ENCODE measurements at places on chromosomes 6 and 20.

- no peak for DNase-seq
These were observed 243.3 kb upstream of the GRIK2 start for GRCh38 chr6:101150226-101150625.

GRCh38 chr6:16404456-16404855, 166.1 kb downstream of the GMPR start:
- DNase-seq: no peak

- peak; percentile 39 for DNase-seq
These were observed 56.4 kb upstream of the DUSP22 start for GRCh38 chr6:235763-236360.

- no peak for DNase-seq
These were observed 333.2 kb downstream of the ADGRB3 start for GRCh38 chr6:68968301-68968649.

DNA sequence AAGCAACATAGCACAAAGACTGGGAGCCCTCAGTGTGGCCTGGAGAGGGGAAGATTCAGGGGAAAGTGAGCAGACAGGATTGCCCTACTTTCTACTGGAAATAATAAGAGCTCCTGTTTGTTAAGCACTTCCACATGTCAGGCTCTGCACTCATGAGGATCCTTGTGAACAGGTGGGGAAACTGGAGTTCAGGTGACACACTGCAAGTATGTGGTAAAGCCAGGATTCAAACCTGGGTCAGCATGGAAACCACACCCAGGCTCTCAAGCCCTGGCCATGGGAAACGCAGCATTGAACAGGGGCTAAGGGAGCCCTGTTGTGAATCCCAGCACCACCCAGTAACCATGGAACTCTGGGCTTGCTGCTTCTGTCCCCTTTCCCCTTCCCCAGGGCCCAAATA, 42.8 kb upstream of the ID1 start:
- DNase-seq: no peak

- no peak for DNase-seq
These were observed 19.8 kb upstream of the ZNF184 start for GRCh38 chr6:27492631-27493190.

DNA sequence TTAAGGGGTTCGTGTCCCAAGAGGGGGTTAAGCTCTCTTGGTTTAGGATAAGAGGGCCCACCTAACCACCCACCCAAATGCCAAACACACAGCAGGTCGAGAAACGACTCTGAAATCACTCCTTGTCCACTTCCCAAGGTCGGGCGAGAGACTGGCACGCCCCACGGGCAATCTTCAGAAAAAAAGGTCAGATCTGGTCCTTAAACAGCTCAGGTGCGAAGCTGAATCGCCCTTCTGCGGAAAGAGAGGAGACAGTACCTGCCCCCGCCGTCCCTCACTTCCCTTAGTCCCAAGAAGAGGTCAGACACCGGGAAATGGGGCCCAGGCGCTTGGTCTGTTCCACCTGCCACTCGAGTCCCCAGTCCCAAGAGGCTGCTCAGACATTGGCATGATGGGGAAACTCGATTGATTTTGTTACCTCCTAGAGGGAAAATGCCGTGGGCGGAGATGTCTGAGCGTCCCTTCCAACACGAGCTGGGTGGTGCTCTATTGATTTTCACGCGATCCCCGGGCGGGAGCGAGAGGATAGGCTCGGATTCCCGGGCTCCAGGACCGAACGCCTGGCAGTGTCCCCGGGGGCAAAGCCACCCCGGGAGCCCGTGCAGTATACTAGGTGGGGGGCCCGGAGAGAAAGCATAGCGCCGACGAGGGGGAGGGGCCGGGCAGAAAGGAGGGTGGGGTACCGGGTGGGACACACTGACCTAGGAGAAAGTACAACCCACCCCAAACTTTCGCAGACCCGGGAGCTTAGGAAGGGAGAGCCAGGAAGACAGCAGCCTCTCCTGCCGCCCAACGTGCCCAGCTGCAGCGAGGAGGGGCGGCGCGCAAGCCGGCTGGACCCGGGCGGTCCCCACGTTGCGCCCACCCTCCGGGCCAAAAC, 1.1 kb upstream of the SAMD5 start:
- DNase-seq: no peak

- DNase-seq: no peak
These were observed 48.6 kb downstream of the FKBP5 start for GRCh38 chr6:35640017-35640664.

GRCh38 chr6:7006515-7007191, 101.1 kb upstream of the RREB1 start:
- DNase-seq: peak; percentile 24

DNA sequence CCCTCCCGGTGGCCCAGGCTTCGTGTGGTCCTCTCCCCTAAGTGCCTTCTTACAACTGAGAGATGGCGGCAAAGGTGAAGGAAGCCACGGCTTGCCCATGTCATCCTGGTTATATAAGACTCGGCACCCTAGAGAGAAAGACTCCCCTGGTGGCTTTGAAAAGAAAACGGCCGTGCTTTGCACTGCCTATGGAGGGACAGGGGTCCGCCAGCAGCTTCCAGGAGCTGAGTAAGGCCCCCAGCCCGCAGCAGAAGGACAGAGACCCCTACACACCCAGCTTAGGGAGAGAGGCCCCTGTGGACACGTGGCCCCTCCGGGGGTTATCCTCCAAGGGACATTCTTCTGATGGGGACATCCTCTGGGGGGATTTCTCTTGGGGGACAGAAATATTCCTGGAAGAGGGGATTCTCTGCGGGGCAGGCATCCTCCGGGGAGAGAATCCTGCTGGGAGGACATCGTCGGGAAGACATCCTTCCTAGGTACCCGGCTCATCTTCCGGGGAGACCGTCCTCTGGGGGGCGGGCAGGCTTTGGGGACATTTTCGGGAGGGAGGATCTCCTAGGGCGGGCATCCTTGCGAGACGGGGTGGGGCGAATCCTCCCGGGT, 511 bp upstream of the OGFR start:
- DNase-seq: no peak

- peak; percentile 86 for DNase-seq
These were observed 17.8 kb downstream of the MAP3K5 start for GRCh38 chr6:136774228-136775041.

GRCh38 chr6:116866281-116866871, 10.7 kb upstream of the RFX6 start:
- no peak for DNase-seq

DNA sequence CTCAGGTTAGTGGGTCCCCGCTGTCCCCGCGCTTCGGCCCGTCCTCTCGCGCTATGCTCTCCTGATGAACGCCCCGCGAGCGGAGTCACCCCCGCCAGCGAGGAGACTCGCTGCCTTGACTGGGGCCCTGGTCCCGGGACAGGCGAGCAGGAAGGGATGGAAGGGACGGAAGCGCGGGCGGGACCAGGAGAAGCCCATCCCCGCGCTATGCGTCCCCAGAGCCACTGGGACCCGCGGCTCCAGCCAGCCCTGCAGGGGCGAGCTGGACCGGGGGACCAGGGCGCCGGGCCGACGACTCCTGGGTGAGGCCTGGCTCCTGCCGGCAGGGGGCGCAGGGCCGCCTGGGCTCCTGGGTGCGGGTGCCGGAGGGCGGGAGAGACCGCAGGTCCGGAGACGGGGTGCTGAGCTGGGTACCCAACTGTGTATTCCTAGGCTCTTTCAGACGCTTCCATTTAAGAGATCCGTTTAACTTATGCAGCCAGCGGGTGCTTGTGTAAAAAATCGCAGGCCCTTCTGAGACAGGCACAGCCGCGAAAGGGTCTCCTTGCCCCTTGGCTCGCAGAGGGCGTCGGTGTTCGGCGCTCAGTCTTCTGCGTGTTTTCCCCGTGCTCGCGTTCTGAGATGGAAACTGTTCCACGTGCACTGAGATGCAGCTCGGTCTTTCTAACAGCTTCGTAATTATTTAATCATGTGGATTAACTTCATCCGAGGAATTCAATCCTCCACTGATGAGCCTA, 580 bp upstream of the SYCP2 start:
- DNase-seq: peak; percentile 64

- DNase-seq: peak; percentile 18
These were observed 367.2 kb downstream of the EPM2A start for GRCh38 chr6:145368075-145368474.

DNA sequence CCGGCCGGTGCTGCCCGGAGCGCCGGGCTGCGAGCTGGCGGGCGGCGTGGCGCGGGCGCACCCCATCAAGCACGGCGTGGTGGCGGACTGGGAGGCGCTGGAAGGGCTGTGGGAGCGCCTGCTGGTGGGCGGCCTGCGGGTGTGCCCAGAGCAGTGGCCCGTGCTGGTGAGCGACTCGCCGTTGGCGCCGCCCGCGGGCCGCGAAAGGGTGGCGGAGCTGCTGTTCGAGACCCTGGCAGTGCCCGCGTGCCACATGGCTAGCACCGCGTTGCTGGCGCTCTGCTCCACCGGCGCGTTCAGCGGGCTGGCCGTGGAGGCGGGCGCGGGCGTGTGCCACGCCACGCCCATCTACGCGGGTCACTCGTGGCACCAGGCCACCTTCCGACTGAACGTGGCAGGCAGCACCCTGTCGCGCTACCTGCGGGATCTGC, 517 bp downstream of the ACTL10 start:
- DNase-seq: no peak

- peak; percentile 73 for DNase-seq
These were observed 733 bp upstream of the PSORS1C2 start for GRCh38 chr6:31139599-31139998.

GRCh38 chr20:46807998-46808397, 86.6 kb upstream of the EYA2 start:
- DNase-seq: no peak

GRCh38 chr6:134187751-134188150, 130.2 kb downstream of the SGK1 start:
- DNase-seq: no peak

DNA sequence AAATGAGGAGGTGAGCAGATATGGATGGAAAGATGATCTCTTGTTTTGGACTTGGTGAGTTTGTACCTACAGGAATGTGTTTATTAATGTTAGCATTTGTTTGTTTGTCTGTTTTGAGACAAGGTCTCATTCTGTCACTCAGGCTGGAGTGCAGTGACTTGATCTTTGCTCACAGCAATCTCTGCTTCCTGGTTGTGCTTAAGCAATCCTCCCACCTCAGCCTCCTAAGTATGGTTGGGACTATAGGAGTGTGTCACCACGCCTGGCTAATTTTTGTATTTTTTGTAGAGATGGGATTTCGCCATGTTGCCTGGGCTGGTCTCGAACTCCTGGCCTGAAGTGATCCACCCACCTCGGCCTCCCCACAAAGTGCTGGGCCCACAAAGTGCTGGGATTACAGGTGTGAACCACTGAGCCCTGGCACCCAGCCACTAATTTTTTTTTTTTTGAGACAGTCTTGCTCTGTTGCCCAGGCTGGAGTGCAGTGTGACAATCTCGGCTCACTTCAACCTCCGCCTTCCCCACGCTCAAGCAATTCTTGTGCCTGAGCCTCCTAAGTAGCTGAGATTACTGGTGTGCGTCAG, 7.1 kb downstream of the CASP8AP2 start:
- no peak for DNase-seq
